ENCODE measurements at places on chromosomes 16 and 17.

DNA sequence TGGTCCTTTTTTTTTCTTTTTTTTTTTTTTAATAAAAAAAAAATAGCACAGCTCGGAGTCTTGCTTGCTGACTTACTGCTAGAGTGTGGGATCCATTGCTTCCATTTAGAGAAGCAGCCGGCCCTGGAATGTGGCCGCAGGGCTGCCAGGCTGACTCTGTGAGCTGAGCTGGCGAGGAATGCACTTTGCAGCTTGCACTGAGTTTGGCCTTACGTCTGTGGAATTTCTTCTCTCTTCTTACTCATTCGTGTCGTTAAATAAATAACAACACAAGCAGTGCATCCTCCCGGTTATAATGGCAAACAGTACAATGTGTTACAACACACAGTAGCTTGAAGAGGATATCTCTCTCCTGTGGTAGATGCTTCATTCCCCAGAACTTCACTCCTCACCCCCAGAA, 69.2 kb downstream of the PRKCB start:
- DNase-seq, result no peak

DNA sequence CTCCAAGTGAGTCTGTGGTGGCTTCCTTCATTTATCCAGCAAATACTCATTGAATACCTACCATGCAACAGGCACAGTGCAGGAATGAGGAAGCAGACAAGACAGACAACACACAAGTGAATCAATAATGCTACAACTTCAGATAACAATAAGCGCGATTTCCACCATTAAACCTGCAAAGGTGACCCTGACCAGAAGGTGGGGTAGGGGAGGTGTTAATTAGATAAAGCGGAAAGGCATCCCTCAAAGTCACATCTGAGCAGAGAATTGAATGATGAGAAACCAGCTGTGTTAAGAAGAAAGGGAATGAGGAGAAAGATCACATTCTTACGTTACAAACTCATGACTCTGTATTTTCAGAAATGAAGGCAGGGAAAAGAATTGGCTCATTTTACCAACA, 26.3 kb downstream of the ZZEF1 start:
- peak; percentile 3 for DNase-seq

DNA sequence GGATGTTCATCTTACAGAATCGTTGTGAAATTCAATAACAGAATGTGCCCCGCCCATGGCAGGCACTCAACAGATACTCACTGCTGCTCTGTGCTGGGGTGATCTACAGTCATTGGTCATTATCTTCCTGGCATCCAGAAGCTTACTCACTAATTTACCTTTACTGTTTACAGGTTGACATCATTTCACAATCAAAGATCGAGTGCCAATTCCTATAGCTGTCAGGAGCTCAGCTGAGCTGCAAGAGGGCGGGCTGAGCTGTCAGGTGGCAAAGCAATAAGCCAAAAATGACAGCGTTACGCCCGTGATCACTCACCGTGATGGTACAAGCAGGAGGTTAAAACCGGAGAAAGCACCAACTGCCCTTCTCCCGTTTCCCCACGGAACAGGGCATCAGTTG, 51.2 kb downstream of the LITAF start:
- DNase-seq, result no peak

DNA sequence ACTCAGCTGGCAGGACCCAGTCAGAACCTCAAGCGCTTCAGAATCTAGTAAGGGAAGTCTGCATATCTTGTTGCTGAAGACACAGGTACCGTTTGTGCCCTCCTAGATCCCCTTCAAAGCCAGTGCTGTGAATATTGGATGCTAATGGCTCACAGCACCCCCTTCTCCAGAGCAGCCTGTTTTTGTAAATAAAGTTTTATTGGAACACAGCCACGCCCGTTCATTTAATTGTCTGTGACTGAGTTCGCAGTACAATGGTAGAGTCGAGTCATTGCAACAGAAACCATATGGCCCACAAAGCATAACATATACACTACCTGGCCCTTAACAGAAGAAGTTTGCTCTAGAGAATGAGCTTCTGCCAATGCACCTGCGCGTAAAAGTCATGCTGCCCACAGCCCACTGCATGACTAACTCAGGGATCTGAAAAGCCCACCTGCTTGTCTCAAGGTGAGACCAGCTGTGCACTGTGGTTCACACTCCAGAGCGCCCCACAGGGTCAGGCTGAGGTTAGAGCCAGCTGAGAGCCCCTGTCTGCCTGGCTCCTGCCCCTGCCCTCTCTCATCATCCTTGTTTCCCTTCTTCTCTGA, 48.8 kb downstream of the AIPL1 start:
- no peak for DNase-seq

- no peak for DNase-seq
Observed at GRCh38 chr16:50858877-50859627, 117.2 kb downstream of the CYLD start.

All from iPS DF 19.7 (cell line).